ENCODE measurements at places on chromosomes 11 and 22. TPM values are rescaled to one million over a fixed set of nuclear protein-coding genes. Genes with fewer than 3 reads are reported as not detected.

XKR3 gene
- total RNA-seq: not detected

ELMOD1 gene
- 0.09 TPM for total RNA-seq

F2 gene
- 2.2 TPM for total RNA-seq

ARHGAP20 gene
- not detected for total RNA-seq

ZP1 gene
- total RNA-seq: not detected

HBG2 gene
- total RNA-seq: not detected

FAM111B gene
- total RNA-seq: 7.7 TPM

OR4P4 gene
- not detected for total RNA-seq

ACAD8 gene
- 9.3 TPM for total RNA-seq

LINC01488 gene
- total RNA-seq: not detected

All from A549 treated with GW870086 at 1 μM for 4 hours (cell line).